ENCODE measurements at places on chromosomes 16 and 17.

GRCh38 chr17:74749279-74750038, 1.0 kb downstream of the NHERF1 start:
- peak; percentile 80 for DNase-seq

DNA sequence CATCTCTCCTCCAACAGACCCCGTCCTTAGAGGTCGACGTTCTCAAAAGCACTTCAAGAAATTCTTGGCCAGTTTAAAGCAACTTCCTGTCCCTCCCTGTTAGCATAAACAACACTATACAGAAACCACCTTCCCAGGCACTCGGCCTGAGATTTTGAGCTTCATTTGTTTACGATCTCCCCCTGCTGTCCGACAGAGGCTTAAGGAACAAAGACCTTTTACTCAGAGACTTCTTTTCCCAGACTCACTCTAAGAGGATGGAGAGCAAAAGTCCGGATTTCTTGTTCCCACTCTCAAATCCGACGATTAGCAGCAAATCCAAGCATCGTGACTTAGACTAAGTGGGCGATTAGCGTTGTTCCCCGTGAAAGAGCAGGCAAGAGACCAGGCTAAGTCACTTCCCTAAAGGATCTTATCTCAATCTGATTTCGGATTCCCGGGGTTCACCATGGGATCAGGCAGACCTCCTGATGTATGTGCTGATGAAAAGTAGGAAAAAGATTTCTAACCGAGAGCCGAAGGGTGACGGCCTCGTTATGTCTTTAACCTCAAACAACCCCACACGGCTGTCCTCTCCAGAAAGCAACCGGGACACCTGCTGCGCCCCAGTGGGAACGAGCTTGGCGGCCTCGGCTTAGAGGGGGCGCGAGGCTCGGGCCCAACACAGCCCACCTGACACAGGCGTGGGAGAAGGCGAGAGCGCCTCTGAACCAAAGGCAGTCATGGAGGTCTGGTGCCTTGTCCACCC, 598 bp downstream of the INPP5K start:
- DNase-seq: no peak

DNA sequence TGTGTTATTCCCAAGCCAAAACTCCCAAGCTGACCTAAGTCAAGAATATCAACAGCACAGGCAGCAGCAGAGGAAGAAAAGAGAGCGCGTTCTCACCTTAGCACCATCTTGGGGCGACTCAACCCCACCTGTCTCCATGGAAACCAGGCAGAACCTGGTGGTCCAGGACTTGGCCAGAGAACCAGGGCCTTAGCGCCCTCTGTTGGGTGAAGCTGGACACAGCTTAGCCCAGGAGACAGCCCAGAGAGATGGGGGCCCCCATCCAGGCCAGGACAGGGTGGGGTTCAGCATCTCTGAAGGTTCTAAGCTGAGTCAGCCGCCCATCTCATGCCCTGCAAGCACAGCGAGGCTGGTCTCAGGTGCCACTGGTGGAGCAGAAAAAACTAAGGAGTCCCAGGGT, 60.1 kb upstream of the TMEM132E start:
- peak; percentile 61 for DNase-seq

GRCh38 chr17:46976626-46977270, 2.3 kb downstream of the RPRML start:
- DNase-seq: no peak

DNA sequence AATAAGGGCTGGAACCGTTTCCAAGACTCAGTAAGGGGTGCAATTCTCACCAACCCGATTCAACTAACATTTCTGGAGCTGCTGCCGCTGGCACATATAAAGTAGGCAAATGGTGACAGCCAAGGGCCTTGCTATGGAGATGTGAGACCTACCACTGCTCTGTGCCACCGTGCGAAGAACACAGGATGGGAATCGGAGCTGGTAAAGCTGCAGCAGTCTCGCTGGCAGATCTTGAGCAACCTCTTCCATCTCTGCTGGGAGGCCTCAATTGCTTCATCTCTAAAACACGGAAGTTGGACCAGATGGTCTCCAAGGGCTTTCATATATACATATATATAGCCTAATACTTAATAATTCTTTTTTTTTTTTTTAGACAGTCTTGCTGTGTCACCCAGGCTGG, 128.9 kb upstream of the RCVRN start:
- DNase-seq: no peak

DNA sequence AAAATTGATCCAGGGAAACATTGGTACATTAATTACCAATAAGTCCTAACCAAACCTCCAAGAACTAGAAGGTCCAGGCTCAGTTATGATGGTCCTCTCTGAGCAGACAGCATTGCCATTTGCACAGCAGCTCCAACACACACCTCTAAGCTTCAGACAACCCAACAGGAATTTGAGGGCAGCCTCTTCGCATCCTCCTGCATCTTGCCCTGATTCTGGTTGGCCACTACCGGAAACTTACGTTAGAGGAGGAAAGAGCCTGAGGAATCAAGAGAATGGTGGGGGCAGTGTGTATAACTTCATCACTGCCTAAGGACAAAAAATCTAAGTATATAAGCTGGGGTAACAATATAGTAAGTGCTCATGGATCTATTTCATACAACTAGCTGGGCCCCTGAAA, 15.7 kb downstream of the FAM117A start:
- no peak for DNase-seq

- no peak for DNase-seq
Observed at GRCh38 chr16:83720981-83721380, 86.8 kb upstream of the HSBP1 start.

DNA sequence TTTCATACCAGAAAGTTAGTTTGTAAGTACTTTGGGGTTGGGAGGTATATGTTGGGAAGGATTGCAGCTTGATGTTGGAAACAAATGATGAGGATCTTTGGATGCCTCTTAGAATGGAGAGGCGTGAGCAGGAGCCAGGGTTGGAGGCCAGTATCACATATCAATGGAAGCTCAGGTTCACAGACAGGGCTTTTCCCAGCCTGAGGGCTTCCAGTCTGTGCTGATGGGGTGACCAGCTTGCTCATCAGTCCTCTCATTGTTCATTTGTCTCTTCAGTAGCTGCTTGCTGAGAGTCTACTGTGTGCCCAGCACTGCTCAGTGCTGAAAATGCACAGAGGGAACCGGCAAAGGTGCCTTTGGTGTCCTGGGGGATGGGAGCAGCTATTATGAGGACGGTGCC, 5.8 kb downstream of the DNAAF1 start:
- DNase-seq: no peak

GRCh38 chr16:88856122-88856827, 472 bp downstream of the GALNS start:
- peak; percentile 64 for DNase-seq

GRCh38 chr17:80104956-80105375, 3.6 kb downstream of the GAA start:
- DNase-seq: no peak

- DNase-seq: no peak
Observed at GRCh38 chr17:78678222-78678557, 101.0 kb upstream of the DNAH17 start.

GRCh38 chr17:83122834-83123233, 43.4 kb downstream of the METRNL start:
- peak; percentile 41 for DNase-seq

- DNase-seq: no peak
Observed at GRCh38 chr16:85453194-85453678, 159.9 kb upstream of the GSE1 start.

DNA sequence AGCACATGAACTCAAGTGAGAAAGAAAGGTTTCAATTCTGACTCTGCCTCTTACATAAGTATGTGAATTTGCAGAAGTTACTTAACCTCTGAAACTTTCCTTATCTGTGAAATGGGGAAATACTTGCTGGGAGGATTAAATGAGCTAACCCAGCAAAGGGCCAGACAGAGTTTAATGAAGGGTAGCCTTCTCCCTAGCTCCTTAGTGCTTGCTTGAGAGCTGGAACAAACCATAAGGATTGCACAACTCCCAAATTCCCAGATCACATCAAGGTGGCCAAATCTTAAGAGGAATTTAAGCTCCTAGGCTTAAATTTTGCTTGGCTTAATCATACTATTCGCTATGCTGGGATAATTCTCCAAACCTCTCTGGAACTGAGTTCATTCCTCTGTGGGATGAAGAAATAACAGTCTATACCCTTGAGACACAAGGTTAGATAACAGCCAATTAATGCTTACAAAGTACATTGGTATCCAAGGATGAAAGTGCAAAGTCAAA, 11.8 kb upstream of the WSB1 start:
- no peak for DNase-seq

All from activated CD8-positive, alpha-beta memory T cell treated with anti-CD3 and anti-CD28 coated beads, Interleukin-2, amount 50 U/mL, for 48 hours (primary cell).